ENCODE measurements at places on chromosomes 1 and 21.

DNA sequence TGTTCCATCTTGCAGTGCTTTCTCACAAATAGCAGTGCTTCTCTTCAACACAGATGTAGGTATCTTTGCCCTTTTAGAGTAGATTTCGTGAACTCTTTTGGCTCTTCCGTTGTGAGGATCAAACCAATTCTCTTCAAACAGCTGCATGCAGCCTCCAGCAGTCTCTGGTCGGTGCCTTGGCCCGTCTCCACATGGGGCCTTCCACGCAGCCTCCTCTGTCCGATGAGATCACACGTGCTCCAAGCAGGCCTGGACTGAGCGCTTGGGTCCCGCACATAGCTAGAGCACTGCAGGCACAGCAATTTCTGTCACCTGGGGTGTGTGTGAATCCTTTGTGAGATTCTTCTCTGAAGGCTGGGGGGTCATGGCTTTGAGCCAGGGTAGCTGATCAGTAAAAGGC, 82.8 kb upstream of the KCNE2 start:
- DNase-seq = no peak

DNA sequence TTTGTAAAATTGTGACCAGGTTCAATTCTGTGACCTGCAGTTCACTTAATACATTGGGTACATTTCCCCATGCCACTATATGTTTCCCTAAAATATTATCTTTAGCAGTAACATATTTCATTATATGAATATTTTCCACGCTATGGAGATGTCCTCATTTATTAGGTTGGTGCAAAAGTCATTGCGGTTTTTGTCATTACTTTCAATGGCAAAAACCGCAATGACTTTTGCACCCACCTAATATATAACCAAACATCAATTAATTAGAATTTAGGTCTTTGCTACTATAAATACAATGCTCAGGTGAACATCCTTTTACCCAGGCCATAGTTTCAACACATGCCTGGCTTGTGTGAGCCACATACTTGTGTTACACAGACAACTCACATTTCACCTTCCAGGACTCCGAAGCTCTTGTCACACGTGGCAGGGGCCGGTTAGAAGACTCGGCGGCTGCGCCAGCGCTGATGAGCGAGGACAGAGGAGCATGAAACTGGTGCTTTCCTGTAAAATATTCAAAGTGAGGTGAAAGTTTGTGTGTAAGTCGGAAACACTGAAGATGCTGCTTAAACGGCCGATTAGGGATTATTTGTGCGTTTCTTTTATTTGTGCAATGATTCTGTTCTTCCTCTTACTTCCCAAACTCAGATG, 215.5 kb downstream of the KIF26B start:
- DNase-seq = no peak

- DNase-seq = no peak
These were observed 17.7 kb upstream of the S100A7 start for GRCh38 chr1:153478047-153478691.

GRCh38 chr1:11529763-11530730, 51.1 kb downstream of the DISP3 start:
- no peak for DNase-seq

- no peak for DNase-seq
These were observed 30.6 kb downstream of the VANGL2 start for GRCh38 chr1:160431006-160431405.

DNA sequence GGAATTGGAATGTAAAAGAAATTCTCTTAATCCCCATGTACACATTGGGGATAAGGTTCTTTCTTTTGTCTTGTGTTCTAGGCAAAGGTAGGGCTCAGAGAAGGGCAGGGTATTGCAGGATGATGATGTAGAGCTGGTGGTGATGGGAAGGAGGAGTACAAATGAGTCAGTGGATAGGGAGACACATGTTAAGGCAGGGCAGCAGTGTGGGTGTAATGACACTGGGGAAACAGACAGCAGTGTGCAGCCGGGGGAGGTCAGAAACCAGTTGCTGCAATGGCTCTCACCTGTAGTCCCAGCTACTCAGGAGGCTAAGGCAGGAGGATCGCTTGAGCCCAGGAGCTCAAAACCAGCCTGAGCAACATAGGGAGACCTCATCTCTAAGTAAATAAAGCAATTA, 5.1 kb downstream of the NLRP3 start:
- DNase-seq = peak; percentile 57

GRCh38 chr1:202304375-202304774, 37.4 kb downstream of the UBE2T start:
- DNase-seq = no peak

GRCh38 chr1:207079706-207080241, 8.9 kb upstream of the C4BPB start:
- DNase-seq = no peak

GRCh38 chr1:2982615-2983318, 38.5 kb upstream of the ACTRT2 start:
- no peak for DNase-seq

GRCh38 chr1:6447016-6447817, 18.8 kb downstream of the TNFRSF25 start:
- DNase-seq = no peak

- DNase-seq = no peak
These were observed 857 bp downstream of the FAM3B start for GRCh38 chr21:41317458-41317857.

DNA sequence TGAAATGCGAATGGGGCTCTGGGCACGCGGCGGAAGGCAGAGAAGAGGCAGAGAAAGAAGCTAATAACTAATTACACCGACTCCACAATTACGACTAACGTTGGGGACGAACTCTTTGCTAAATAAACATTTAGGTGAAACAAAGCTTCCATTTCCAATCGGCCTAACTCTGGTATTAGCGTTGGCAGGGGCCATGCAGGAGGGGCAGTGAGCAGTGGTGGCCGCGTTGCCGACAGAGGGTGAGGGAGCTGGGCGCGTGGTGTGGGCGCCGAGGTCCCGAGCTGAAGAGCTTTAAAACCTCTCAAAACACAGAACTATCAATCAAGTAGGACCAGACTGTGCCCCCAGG, 553 bp upstream of the NDUFV3 start:
- DNase-seq = no peak

DNA sequence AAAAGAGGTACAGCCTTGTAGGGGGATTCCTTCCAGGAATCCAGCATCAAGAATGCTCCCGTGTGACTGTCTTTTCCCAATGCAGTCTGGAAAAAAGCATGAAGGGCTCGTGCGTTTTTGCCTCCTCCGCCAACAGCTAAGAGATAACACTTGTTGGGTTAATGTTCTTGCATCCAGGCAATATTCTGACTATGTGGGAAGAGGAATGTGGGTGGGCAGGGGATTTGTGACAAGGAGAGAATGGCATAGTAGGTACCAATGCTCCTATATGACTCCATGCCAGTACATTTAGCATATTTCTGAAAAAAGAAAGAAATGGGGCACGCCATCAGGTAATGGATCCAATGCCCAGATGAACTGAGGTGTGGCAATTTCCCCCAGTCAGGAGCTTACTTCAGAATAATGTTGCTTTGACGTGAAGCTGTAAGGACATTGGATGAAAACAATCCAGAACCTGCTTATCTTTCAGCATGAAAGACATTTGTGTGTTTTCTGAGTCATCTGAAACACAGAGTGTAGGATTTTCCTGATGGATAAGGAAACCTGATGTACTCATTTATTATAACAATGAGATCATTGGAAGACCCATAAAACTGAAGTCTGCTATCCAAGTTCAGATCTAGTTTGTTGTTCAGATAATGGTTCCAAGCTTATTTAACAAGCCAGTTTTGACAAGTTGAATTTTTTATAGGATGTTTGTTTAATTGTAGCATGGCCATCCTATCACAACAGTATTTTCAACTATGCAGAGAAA, 105.5 kb downstream of the LYPLAL1 start:
- DNase-seq = no peak

GRCh38 chr21:40575976-40576375, 271.0 kb downstream of the DSCAM start:
- DNase-seq = no peak

- no peak for DNase-seq
These were observed 14.0 kb upstream of the SGIP1 start for GRCh38 chr1:66519992-66520391.

GRCh38 chr1:93463960-93464359, 16.0 kb downstream of the FNBP1L start:
- DNase-seq = no peak

DNA sequence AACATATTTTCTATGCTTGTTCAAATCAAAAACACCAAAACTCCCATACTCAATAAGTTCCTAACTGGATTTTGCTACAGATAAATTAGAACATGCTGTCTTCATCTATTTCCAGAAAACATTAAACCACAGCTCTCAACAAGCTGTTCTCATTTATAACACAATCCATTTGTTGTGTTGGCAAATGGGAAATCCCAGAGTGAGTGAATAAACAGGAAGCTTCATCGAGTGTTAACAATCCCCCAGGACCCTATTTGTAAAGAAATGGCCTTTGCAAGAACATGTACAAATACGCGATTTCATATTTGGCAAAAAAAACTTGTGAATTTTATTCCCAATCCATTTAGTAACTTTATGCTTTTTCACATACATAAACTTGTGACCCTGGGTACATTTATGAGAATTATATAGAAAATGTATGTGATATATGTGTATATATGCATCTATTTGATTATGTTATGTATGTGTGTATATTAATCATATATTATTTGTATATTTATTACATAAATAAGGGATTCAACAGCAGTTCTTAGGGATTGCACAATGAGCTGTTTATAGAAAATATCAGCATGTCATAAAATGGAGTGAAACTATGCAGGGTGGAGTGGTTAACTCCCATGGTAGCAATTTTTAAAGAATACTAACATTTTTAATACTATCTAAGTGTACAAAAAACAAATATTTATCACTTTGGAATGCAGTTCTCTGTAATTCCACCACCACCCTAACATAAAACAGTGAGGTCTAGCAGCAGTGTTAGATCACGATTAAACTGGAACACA, 160.0 kb downstream of the NEGR1 start:
- DNase-seq = no peak

GRCh38 chr1:15436881-15437442, 1.3 kb upstream of the CTRC start:
- DNase-seq = no peak

- DNase-seq = peak; percentile 7
These were observed 132.0 kb downstream of the FOXD2 start for GRCh38 chr1:47569681-47570470.

GRCh38 chr1:18088077-18088594, 19.5 kb upstream of the IGSF21 start:
- DNase-seq = no peak

- no peak for DNase-seq
These were observed 28.0 kb downstream of the TBX15 start for GRCh38 chr1:118960026-118960561.

Data from suppressor macrophage treated with lipopolysaccharide for 4 hours (primary cell).